Hypothalamus (tissue), 51 donors: ENCODE measurements at places on chromosomes 7 and 10.

- DNase-seq = no peak
Measured at GRCh38 chr7:39333701-39334100, 232.5 kb upstream of the YAE1 start.

GRCh38 chr10:10613656-10614244 is 403.9 kb upstream of the CELF2 start:
- no peak for DNase-seq

- DNase-seq = no peak
Measured at GRCh38 chr10:68086011-68086410, 10.9 kb upstream of the HERC4 start.

GRCh38 chr7:79282070-79282694 is 171.3 kb downstream of the MAGI2 start:
- DNase-seq = no peak

- no peak for DNase-seq
Measured at GRCh38 chr7:151623766-151624165, 104.1 kb upstream of the RHEB start.

GRCh38 chr7:14219125-14219524 is 229.7 kb upstream of the ETV1 start:
- no peak for DNase-seq

DNA sequence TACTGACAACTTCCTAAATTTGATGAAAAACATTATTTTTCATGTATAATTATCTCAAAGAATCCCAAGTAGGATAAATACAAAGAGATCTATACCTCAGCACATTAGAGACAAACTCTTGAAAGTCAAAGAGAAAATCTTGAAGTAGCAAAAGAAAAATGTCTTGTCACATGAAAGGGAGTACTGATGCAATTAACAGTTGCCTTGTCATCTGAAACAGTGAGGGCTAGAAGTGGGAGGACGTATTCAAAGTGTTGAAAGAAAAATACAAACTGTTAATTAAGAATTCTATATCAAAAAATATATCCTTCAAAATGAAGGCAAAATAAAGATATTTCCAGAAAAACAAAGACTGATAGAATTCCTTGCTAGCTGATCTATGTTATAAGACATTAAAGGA is 35.5 kb upstream of the ARHGAP22 start:
- DNase-seq = no peak

DNA sequence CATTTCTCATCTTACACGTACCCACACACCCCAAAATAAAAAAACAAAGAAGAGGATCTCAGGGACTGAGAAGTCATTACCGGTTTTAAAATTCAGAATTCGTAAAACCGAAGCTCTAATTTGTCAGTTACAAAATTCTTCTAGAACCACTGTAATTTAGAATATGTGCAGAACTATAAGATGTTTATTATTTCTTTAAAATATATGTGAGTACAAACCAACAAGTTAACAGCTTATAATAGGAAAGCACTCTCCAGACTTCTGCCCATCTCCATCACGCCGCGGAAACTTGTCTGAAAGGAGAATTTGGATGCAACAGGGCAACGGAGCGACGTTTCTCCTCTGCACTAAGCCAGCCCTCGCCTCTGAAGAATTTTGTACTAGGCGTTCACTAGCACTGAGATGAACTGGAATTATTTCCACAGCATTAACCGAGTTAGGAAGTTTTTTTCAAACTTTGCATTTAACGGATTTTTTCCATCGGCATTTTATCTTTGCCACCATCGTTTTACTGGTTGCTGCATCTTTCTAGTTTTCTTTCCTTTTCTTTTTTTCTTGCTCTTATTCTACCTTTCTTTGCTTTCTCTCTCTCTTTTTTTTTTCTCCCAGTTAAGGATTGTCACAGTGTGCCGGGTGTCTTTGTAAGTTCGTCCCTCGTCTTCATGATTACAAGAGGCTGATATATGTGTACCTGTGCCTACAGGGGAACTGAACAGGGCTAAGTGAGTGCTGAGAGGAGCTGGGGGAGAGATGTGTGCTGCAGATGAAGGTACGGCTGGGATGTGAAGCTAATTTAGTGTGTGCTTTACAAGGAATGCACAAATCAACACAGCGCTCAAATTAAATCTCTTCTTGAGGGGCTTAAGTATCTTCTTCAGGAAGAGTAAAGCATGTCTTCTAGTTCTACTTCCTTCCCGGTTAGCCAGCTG is 295.9 kb upstream of the NFE2L3 start:
- DNase-seq = no peak

- no peak for DNase-seq
Measured at GRCh38 chr10:76149182-76149581, 717.8 kb downstream of the LRMDA start.
